NCI-H1694 (cell line): ENCODE measurements at places on chromosomes 1 and 21.

DNA sequence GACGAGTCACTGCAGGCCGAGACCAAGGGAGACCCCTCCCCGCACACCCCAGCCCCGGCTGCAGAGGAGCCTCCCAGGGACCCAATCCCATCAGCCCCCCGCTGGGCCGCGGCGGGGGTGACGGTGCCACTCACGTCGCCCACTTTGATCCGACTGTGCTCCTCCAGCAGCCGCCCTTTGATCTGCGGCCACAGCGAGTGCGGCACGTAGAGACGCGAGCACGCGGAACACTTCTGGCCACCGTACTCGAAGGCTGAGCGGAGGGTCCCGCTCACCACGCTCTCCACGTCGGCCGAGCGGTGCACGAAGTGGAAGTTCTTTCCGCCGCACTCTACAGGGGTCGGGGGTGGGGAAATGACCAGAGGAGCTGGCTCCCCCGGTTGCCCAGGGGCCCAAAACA, 17.8 kb upstream of the TAS1R2 start:
- no peak for DNase-seq

GRCh38 chr1:2583871-2584351, 2.7 kb upstream of the PRXL2B start:
- DNase-seq, result no peak

DNA sequence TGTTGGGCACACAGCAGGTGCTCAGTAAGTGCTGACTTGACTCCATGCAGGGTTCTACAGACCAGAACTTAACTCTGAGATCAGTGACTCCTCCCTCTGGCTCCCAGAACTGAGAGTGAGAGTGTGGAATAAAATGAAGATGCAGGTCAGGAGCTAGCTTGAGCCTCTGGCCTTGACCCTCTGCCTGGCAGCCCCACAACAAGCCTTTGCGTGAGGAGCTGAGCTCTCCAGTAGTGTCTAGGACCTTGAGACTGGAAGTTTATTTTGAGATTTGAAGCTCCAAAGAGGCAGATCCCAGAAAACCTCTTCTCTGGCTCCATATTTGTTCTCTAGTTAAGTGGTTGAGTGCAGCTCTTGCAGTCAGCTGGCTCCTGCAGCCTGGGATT, 3.4 kb upstream of the WNT2B start:
- DNase-seq, result no peak

DNA sequence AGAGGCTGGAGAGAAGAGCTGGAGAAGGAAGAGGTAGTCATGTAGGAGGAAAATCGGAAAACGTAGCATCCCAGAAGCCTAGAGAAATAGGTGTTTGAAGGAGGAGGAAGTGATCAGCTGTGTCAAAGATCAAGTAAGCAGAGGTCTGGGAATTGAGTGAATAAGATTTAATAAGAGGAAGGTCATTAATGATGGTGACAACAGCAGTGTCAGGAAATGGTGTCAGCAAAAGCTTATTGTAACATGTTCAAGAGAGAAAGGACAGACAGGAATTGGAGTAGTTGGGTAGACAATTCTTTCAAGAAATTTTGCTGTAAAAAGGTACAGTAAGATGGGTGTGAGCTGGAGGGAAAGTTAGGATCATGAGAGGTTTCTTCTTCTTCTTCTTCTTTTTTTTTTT, 41.6 kb upstream of the SLC6A9 start:
- no peak for DNase-seq

- no peak for DNase-seq
Observed at GRCh38 chr1:214102907-214103306, 115.1 kb downstream of the PROX1 start.

- DNase-seq, result no peak
Observed at GRCh38 chr1:107479865-107480350, 339.1 kb downstream of the NTNG1 start.

GRCh38 chr1:235758931-235759330, 107.8 kb downstream of the LYST start:
- DNase-seq, result peak; percentile 72

DNA sequence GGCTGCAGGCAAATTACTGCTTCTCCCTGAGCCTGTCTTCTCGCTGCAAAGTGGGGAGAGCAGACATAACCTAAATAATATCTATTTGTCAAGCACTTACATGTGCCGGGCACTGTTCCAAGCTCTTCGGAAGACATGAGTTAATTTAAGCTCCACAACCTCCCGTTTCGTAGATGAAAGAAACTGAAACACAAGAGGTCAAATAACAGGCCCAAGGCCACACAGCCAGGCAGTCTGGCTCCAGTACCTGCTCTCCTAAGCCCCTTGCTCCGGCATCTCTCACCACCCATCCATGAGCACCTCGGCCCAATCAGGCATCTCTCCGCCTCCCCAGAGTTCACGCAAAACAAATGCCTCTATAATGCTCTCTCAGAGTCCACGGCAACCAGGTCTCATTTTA, 65.4 kb downstream of the TAS1R2 start:
- no peak for DNase-seq

- DNase-seq, result no peak
Observed at GRCh38 chr1:19439464-19440171, 45.7 kb downstream of the CAPZB start.

DNA sequence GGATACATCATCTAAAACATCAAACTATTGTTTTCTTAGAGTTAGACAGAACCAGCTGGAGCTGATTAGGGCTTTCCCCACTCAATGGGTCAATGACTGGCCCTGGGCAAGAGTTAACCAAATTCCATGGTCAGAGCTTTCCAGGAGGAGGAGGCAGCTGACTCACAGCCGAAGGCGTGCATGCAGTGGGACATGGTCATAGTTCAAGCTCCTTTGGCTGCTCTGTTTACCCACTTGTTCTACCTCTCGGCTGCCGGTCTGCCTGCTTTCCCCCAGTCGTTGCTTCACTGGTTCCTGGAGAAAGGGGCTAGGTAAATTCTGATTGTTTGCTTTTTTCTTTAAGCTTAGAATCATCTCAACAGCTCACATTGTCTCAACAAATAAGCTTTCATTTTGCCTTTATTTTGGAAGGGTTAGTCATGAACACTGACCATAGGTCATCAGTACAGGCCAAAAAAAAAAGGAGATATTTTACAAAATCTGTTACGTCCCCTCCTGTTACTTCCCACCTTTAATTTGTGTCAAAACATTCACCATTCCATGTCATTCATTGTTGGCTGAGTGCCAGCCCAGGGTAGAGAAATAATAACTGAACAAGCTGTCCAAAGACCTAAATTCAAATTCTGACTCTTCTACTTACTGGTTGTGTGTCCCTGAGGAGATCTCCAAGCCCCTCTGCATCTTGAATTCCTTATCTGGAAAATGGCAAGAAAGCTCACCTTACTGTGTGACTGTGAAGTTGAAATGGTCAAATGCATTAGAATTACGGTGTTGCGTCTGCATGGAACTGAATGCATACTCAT, 12.0 kb downstream of the MAB21L3 start:
- no peak for DNase-seq

DNA sequence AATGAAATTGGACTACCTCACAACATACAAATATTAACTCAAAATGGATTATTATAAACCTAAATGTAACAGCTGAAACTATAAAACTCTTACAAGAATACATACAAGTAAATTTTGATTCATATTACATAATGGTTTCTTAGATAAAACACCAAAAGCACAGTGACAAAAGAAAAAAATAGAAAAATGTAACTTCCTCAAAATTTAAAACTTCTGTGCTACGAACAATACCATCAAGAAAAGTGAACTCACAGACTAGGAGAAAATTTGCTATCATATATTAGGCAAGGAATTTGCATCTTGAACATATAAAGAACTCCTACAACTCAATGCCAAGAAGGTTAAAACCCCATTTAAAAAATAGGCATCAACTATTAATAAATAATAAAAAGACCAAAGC, 31.2 kb downstream of the ANGPTL3 start:
- no peak for DNase-seq

DNA sequence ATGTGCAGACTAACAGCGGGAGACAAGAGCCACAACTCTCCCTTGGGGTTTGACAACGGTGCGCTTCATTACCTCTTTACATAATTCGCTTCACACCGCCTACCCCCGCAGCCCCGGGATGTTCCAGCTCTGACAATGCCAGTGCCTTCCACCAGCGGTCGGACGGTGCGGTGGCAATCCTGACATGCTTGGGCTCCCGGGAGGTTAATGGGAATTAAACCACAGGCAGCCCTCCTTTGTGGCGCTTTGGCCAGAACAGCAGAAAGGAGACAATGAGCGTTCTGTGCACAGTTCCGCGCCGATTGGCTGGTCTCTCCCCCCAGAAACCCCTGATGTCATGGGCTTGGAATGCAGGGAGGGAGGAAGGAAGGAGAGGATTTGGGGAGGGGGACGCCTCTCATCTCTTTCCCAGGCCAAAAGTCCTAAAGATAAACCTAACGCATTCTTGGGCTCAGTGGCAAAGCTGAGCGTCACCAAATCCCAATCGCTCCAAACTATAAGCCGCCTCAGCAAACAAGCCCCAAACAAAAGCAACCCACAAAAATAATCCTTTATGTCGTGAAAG, 1.3 kb downstream of the CNN3 start:
- peak; percentile 61 for DNase-seq

DNA sequence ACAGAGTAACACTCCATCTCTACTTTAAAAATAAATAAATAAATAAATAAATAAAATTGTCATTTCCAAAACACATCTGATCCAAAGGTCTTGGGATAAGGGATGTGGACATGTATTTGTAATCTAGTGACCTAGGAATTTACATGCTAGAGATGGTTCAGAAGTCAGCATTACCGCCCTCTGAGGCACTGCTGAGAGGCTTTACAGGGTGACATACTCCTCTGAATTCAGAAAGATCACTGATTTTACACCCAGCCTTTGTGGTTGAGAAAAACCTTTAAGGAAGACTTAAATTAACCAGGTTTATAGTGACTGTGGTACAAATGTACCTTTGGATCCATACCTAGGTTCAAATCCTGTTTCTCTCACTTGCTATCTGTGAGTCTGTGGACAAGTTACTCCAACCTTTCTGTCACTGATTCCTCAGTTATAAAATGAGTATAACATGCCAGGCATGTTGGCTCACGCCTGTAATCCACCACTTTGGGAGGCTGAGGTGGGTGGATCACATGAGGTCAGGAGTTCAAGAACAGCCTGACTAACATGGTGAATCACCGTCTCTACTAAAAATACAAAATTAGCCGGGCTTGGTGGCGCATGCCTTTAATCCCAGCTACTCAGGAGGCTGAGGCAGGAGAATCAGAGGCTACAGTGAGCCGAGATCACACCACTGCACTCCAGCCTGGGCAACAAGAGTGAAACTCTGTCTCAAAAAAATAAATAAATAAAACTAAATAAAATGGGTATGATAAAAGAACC, 20.1 kb downstream of the OSBPL9 start:
- no peak for DNase-seq

GRCh38 chr21:36567216-36567885, 87.4 kb upstream of the CLDN14 start:
- no peak for DNase-seq

DNA sequence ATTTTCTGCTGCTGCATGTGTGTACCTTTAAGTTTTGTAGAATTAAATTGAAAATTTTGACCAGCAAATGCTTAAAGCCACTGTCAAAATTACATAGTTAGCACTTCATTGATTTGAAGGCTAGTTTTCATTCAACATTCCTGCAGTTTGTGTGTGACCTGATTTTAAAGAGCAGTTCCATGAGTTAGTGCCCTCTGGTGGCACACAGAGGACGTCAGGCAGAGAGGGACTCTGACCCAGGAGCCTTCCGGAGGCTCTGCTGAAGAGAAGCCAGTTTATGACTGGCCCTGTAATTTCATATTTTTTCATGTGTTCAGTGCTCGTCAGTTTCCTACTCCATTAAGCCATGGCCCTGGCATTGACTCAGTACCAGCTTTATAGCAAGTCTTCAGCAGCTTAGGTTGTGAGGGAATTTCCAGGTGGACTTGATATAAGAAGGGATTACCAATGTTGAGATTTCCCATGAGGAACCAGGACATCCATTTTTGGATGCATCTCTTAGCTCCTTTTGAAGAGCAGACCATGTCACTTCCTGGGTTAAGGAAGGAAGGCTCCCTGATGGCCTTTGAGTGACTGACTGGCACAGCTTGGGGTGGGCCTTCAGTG, 104.7 kb downstream of the CAMTA1 start:
- peak; percentile 34 for DNase-seq

DNA sequence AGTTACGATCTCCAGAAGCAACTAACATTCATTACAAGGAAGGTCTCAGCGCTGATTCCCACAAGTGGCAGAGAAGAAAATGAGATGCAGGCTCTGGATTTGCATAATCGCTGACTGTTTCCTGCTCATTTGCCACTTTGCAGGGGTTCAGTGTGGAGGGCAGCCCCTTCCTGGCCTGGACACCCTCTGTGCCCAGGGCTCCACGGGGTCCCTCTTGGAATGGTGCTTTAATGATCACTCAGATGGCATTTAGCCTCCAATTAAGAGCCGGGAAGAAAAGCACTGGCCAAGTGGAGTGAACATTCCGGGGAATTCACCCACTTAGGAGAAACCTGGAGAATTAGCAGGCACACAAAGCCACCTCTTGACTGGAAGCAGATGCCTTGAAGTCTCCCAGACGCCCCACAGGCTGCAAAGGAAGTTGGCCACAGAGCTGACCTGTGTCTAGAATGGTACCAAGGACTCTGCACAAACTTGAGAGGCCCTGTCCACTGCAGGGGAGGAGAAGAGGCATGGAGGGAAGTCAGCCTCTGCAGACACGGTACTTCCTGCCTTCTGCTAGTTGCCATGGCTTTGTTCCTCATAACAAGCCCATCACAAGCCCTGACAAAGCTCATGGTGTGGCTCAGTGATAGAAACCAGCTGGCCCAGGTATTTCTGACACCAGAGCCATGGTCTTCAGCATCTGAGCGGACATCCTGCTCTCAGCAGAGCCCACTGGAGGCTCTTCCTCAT, 157.2 kb downstream of the KAZN start:
- no peak for DNase-seq

DNA sequence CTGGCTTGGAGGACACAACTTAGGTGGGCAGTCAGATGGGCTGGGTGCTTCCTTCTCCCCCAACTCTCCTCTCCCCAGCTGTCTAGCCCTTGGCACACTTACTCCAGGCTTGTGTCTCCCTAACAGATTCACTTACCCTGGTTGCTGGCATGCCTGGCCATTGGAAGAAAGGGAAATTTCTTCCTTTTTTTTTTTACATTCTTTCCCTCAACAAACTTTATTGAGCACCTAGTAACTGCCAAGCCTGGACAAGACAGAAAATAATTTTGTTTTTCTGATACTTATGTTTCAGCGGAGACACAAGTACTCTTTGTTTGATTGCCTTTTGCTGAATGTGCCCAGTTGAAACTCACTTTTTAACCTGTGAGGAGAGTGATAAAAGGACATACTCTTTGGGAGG, 144.3 kb upstream of the KCNJ6 start:
- no peak for DNase-seq
